ENCODE measurements at places on chromosomes 11 and 22.

DNA sequence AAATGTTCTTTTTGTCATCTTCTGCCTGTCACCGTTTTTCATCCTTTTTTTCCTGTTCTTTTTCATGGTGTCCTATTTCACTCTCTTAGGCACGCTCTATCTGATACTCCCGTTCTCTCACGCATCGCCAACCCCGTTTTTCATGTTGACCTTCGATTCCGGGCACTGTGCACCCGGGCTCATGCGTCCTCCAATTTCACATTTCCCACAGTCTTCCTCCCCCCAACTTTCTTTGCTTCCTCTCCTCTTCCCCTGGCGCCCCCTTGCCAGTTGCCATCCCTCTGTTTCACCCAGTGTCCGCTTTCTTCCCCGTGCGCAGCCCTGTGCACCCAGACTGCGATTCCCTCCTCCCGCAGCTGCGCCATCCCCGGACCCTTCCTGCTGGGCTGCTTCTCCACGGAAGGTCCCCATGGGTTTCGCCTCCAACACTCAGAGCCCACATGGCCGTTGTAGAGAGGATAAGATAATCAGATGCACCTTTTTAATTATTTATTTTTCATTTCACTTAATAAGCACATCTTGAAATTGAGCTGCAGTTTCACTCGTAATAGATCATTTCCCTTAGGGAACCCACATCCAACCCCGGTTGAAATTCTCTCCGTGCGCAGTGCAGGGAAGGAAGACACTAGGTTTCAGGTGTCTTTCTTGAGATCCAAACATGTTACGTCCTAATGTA lies 791.1 kb downstream of the NTM start:
- DNase-seq = no peak

GRCh38 chr11:83092488-83093384 lies 21.0 kb upstream of the RAB30 start:
- no peak for DNase-seq

DNA sequence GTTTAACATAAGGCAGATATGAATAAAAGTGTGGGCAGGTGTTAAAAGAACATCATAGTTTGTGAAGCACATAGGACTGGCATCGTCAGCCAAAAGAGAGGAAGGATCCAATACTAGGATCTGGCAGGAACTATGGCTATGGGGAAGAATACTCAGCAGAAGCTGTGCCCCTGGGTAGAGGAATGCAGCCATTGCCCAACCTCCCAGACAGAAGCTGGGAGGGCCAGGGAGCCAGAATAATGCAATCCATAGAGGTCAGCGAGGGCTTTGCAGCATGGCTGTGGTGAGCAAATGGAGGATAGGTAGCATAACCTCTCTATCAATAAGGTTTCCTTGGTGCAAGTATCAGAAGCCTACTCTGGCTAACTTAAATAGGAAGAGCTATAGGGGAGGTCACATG lies 11.7 kb upstream of the CSTF3 start:
- no peak for DNase-seq

DNA sequence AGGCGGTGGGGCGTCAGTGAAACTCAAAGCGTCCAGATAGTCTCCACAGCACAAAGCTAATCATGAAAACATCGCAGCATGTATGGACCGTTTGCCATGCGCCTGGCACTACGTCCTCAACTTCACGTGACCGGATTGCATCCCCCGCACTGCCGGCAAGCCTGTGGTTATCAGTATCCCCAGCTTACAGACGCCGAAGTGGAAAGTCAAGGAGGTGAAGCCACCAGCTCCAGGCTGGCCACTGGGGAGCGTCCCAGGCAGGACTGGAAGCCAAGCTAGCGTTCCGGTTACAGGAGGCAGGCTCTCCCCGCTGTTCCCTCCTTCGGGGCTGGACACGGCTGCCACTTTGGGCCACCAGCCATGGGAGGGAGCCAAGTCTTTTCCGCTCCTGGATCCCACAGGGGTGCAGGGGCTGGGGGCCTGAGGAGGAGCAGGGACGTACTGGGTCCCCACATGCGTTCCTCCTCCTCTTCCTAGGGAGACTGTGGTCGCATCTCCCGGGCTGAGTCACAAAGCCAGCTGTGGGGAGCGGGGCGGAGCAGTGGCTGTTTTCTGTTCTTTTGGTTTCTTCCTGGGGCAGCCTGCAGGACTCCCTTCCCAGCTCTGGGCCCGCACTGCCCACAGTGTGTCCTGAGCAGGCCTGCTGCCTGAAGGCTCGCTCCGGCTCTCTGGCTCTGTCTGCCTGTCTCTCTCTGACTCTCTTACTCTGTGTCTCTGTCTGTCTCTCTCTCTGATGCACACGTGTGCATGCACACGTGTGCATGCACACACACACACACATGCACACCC lies 4.3 kb upstream of the OSBPL5 start:
- no peak for DNase-seq

- no peak for DNase-seq
These were observed at the start of gene SLC29A2 for GRCh38 chr11:66371627-66372415. SLC29A2 (minus strand) TSS chr11:66371760; CDS start chr11:66371591, 169 bp downstream.

- DNase-seq = no peak
These were observed 119.8 kb downstream of the KCNQ1OT1 start for GRCh38 chr11:2580061-2580421.

- no peak for DNase-seq
These were observed 11.4 kb downstream of the PACS1 start for GRCh38 chr11:66081505-66081904.

DNA sequence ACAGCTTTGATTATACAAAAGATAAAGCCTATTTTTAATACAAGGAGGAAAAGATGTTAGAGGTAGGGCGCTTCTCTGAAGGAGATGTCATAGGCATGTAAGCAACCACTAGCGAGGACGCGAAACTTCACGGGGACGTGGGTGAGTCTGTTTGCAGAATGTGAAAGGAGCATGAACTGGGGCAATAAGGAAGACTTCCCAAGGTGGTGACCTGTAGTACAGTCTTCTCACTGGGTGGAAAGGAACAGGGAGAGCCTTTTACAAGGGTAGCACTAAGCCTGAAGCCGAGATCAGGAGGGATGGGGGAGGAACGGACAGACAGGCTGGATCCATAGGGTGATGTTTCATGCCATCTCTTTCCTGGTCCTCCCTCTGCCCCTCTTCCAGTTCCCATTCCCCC lies 10.0 kb upstream of the MICAL2 start:
- DNase-seq = no peak

DNA sequence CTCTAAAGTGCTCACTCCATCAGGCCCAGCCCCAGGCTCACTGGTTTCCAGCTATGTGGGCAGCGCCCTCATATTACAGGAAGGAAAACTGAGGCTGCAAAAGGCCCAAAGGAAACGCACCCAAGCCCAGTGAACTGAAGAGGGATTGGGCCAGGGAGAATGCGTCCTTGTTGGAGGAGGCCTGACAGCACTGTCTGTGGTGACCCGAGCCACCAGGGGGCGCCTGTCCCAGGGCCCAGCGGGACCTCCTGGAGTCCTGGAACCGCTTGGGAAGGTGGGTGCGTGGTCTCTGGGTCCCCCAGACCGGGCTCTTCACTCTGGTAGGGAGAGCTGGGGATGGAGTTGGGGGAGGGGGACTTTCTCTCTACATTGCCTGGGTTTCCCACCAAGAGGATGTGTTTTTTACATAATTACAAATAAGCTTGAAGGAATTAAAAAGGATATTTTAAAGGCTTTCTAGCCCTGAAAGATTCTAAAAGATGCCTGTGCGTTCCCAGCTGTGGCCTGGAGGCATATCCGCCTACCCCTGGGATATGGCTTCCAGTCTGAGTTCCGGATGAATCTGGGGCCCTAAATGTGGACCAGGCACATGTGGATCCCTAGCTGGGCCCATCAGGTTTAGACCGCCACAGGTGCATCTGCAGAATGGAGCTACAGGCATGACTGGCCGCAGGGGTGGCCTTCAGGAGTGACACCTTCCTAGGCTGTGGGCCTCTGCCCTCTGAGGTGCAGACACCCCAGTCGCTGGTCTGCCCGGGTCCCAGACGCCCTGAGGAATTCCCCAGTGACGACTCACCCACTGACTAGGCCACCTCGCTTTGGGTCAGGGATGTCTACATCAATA lies 4.2 kb downstream of the SPI1 start:
- DNase-seq = no peak

DNA sequence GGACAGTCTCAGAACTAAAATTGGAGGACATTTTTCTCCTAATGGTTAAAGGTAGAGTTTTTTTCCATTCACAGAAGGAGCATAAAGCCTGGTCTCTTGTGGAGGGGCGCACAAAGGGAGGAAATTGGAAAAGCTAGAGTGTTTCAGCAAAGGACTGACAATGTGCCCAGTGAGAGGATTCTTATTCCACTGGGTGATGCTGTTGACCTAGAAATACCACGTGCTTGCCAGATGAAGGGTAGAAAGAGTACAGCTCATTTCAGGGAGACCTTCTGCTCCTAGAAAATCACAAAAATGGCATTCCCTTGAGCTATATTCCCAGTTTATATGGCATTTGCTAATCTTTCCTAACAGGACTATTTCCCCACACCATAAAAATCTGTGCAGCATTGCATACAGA lies 21.1 kb downstream of the MS4A6E start:
- no peak for DNase-seq

DNA sequence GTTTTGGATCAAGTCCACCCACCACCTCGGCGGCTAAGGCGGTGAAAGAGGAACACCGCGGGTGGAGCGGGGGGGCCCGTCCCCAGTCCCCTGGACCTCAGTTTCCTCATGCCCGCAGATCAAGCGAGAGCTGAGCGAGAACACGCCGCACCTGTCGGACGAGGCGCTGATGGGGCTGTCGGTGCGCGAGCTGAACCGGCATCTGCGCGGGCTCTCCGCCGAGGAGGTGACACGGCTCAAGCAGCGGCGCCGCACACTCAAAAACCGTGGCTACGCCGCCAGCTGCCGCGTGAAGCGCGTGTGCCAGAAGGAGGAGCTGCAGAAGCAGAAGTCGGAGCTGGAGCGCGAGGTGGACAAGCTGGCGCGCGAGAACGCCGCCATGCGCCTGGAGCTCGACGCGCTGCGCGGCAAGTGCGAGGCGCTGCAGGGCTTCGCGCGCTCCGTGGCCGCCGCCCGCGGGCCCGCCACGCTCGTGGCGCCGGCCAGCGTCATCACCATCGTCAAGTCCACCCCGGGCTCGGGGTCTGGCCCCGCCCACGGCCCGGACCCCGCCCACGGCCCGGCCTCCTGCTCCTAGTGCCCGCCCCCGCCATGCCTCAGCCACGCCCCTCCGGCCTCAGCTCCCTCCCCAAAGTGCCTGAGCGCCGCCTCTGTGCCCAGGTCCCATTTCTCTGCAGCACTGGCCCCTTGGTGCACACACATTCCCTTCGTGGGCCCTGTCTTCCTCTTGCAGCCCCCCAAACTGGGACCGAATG lies 12.7 kb downstream of the MAFF start:
- no peak for DNase-seq

DNA sequence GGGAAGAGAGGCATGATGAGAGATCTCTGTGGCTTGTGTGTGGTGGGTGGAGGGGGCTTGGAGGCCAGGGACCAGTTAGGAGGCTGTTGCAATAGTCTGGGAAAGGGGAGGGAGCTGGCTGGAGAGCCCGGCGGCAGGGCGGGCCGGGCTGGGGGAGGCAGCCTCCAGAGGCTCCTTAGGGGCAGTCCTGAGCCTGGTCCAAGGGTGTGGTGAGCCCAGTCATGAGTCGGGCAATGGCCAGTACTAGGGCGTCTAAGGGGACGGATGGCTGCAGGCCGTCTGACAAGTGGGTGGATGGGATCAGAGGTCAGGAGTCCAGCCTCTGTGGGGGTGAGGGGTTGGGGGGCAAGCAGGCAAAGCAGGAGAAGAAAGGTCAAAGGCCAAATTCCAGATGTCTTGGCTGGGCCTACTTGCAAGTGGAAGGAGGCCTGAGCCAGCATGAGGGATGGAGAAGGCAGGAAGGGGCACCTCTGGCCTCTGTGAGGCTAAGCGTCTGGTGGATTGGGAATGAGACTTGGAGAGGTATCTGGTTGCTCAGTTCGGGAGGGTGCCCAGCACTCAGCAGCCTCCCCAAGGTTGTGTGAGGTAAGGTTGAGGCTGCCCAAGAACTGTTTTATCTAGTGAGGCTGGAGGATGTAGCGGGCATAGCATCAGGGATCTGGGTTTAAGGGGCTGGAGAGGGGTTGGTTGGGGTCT lies 6.0 kb upstream of the CD248 start:
- DNase-seq = no peak

GRCh38 chr22:40206561-40206960 lies 28.8 kb downstream of the TNRC6B start:
- no peak for DNase-seq

- DNase-seq = no peak
These were observed 6.0 kb upstream of the SUSD2 start for GRCh38 chr22:24175160-24175808.

DNA sequence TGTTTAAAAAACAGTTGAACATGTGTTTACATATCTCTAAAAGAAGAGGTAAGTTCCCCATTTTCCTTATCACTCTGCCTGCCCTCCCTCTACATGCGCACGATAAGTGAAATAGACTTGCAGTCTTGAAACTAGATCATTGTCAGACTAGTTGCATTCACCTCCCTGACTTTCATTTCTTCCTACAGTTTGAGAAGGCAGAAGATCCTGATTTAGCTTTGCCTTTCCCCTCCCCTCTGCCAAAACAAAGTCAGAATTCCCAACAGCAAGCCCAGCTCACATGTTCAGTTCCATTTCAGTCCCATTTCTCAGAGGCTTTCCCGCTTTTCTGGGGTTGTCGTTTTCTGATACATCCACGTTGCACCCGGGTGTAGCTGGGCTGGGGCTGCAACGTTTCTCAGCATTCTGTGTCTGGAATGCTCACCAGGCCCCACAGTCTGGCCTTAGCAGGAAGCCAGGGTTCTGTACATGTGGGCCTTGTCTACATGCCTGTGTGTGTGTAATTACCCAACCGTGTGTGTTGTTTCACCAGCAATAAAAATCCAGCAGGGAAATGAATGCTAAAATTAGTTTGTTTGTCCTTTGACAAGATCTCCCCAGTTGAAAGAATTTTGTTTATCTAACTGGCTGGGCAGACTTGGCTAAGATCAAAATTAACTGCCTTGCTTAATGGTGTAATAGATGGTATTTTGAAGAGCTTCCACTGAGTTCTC lies 179.2 kb downstream of the DBX1 start:
- peak; percentile 43 for DNase-seq

GRCh38 chr11:120270386-120270785 lies 30.4 kb downstream of the POU2F3 start:
- no peak for DNase-seq

- no peak for DNase-seq
These were observed 124.5 kb downstream of the ST3GAL4 start for GRCh38 chr11:126480015-126480409.

GRCh38 chr22:44309137-44309536 lies 3.6 kb downstream of the SHISAL1 start:
- DNase-seq = peak; percentile 73

- peak; percentile 98 for DNase-seq
These were observed 389 bp upstream of the HSPA8 start for GRCh38 chr11:123062158-123062891.

Data from non-pigmented ciliary epithelial cell (primary cell).